Progenitor cell of endocrine pancreas (in vitro differentiated cells): ENCODE measurements at places on chromosomes 1 and 21.

- no peak for DNase-seq
Measured at GRCh38 chr1:236692128-236692527, 5.8 kb downstream of the ACTN2 start.

DNA sequence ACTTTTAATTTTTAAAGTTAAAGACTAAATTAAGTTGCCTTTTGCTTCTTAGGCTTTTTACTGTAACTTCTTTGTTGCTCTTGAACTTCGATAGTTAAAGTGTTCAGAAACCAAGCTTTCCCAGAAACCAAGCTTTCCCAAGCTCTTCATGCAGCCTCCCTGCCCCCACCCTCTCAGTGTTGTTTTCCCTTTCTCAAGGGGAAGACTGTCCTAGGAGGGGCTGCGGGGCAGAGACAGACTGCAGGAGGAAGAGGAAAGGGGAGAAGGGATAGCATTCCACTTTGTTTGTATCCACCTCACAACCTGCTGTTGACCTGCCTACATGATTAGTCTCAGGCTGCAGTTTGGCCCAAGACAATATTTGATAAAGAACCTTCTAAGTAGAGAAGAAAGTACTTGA is 39.0 kb upstream of the DIPK1A start:
- DNase-seq: no peak

GRCh38 chr1:17757426-17757825 is 2.3 kb downstream of the ACTL8 start:
- no peak for DNase-seq

DNA sequence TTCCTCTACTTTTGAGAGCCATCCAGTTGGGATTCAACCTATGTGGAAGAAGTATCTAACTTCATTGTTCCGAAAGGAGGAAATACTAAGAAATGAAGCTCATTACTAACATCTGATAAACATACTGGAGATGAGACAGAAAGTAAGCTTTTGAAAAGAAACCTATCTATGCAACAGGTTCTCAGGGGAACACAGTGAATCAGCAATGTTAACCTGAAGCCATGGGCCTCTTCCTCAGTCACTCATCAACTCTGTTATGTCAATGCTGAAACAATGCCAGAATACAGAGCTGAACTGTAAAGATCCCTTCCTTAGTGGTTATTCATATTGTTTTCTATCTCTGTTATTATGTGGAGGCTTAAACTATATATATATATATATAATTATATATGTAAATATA is 55.5 kb upstream of the ESRRG start:
- no peak for DNase-seq

- no peak for DNase-seq
Measured at GRCh38 chr1:246319083-246319714, 187.9 kb downstream of the SMYD3 start.

DNA sequence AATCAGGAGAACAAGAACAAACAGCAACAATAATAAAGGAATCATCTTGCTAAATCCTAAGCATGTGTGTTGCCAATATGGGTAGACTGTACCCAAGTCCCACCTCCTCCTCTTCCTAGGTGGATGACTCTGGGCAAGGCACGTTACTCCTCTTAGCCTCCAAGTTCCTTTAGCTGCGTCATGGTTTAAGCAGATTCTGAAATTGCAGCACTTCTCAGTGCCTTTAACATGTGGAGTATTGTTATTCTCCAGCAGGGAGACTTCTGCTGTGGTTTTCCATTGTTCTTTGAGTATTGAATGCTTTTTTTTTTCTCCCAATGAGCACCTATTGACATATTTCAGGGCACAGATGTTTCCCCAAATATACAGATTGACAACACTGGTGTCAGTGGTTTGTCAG is 15.5 kb downstream of the ARHGEF10L start:
- DNase-seq: no peak
